NCI-H510A treated with DMSO at 0.1 percent for 48 hours (cell line): ENCODE measurements at places on chromosomes 2 and 18.

DNA sequence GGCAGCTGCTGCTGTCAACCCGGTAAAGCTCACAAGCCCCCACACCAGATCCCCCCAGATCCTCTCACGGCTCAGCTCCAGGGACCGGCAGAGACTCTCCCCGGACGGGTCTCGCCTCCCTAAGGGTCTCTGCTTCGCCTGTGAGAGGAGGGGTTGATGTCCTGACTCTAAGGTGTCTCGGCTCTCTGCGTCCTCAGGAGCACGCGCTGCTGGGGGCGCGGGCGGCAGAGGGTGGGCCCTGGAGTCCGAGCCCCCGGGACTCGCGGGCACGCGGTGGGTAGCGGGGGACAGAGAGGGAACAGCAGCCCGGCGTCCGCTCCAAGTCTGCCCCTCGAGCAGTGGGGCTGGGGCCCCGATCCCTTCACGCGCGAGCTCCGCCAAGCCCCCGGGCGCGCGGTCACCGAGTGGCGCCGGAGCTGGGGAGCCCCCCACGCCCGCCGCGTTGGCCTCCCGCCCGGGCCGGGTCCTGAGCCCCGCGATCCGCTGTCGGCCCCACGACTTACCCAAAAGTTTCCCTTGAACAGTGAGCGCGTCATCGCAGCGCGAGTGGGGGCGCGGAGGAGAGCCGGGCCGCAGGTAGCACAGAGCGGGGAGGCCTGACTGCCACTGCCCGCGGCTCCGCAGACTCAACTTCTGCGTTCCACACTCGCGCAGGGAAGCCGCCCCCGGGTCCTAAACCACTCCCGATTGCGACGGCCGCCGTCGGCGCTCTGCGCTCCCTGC, at the start of gene PSTPIP2:
TSS of gene PSTPIP2 (minus strand) at position 608 of the 723 bp plus-strand sequence. CDS start at position 536, 72 bp downstream.
- peak; percentile 2 for DNase-seq

DNA sequence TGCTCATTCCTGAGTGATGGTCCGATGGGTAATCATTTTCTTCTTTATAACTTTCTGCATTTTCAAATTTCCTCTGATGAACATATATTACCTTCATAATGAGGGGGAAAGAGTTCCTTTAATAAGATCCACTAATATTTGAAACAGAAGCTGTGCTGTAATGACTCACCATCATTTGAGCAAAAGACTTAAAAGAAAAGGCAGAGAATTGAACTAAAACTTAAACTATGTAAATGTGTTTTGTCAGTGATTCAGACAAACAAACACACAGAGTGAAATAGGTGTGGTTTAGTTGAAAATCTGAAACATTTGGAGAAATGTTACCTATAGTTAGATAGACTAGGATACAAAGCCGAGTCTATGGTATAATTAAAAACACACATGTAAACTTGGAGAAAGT, 209.6 kb downstream of the STK39 start:
- DNase-seq: no peak

DNA sequence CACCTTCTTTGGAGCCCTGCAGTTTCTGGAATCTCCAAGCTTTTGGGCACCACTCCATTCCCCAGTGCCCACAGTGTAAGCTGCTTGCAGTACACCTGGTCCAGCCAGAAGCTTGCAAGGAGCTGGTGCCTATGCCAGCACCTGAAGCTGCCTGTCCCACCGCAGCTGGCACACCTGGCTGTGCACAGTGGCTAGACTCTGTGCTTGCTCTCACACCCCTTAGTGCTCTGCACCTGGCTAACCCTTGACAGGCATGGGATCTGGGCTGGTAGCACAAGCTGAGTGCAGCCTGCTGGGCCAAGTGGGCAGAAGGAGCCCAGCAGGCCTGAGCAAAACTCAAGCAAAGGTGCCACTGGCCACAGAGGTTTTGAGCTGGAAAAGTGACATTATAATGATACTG, 183.8 kb upstream of the MC4R start:
- no peak for DNase-seq

GRCh38 chr2:20424300-20425290, 22.3 kb upstream of the RHOB start:
- DNase-seq: no peak

DNA sequence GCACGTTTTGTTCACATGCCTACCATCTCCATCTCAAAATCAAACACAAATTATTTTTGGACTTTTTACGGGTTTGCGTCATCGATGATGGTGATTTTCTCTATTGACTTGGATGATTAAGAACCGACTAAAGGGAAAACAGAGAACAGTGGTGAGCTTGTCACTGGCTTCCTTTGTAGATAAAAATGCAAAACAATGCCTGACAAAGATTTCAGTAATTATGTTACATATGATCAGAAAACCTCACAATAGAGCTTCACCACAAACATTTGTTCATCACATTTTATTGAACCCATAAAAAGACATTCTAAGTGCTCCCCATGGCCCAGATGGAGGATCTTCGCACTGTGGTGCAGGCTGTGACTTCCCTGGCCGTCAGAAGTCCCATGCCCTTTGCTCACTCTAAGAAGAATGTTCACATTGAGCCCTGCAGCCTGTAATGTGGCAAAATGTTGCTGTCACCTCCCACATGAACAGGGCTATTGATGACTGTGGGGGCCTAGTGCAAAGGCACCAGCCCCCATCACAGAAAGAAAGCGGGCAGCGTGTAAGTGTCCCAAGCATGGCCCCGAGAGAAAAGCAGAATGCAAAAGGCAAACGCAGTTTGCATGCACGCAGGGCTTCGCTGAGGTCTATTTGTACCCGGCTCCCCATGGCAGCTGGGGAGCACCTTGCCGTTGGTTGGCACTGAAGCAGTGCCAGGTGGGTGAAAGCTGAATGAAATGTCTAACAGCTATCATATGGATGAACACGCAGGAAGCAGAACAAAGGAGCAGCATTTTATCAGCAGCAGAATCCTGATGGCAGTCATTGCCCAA, 60.6 kb downstream of the BCL2 start:
- DNase-seq: no peak

DNA sequence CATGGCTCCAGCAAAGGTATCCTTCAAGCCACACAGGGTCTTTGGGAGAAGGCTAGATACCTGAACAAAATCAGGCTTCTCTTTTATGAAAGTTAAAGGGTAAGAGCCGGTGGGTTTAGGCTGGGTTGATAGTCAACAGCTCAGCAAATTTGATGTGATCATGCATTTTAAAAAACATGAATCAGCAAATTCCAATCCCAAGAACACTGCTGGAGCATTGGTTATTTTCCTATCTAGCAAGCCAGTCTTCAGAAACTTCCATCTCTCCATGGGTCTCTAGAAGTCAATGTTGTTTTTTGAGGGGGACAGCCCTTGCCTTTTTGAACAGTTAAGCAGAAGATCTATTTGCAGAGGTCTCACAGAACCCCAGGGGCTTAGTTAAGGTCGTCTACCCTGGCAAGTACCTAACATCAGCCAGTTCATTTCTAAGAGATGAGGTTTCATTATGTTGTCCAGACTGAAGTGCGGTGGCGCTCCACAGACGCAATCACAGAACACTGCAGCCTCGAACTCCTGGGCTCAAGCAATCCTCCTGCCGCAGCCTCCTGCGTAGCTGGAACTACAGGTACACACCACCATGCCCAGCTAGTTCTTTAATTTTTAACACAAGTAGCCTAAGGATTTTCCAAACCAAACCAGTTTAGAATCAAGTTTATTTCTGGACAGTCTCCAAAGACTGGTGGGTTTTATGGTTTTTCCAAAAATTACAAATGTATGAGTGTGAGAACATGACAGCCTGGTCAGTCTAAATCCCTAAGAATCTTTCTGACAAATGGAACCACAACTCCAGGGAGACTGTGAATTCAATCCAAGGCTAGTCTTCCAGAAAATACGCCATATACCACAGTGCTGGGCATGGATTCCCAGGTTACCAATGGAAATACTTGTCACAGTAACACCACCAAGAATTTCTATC, 4.1 kb upstream of the ZCCHC2 start:
- DNase-seq: no peak

DNA sequence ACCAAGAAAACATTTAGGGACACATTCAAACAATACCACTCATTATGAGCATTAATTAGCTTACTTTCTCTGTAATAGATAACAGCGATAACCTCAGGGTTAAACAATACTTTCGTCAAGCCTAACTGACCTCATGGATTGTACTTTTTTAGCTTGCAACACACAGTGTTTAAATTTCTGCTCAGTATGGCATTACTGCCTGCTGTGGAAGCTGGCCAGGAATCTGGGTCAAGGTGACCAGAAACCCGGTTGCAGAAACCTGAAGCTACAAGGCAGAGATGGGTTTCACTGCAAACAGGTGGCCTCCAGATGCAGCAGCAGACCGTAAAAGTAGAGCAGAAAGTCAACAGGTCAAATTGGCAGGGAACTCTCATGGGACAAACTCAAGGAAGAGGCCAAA, 123.8 kb upstream of the FHL2 start:
- DNase-seq: no peak

- no peak for DNase-seq
Measured at GRCh38 chr2:235463893-235464292, 29.9 kb upstream of the AGAP1 start.
